ENCODE measurements at places on chromosomes 3 and 15.

- DNase-seq, result no peak
Observed at GRCh38 chr3:129021140-129021551, 20.0 kb downstream of the EFCC1 start.

DNA sequence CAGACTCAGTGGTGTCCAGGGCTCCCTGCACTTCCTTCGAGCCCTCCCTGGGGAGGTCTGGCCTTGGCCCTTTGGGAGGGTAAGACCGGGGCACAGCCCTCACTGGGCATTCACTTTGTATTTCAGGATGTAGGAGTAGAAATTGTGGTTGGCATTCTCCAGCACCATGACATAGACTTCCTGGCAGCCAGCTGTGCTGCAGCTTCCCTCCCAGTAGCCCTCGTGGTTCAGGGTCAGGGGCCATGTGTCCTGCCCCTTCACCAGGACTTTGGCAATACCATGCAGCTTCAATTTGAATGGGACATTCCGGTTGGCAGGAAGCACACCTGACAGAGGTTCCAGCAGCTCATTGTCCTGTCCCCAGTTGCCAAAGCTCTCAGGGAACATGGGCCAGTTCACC is 47.3 kb downstream of the KY start:
- DNase-seq, result no peak

GRCh38 chr15:84889313-84889990 is 5.0 kb downstream of the SLC28A1 start:
- DNase-seq, result no peak

DNA sequence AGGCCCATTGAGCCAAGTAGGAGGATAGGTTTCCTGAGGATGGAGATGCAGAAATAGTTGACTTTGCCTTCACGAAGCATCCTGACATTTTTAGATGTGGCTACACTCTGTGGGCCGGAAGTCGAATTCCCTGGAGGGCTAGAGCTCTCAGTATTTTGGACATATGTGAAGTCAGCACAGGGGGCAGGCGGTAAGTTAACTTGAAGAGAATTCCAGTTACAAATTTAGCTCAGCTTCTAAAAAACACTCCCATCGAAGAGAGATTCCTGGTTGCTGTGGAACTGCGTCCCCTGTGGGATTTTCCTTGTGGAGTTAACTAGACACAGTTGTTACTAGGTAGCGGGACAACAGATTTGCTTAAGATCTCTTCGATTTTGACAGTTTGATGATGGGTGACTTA is 161.9 kb upstream of the RGMA start:
- DNase-seq, result no peak

DNA sequence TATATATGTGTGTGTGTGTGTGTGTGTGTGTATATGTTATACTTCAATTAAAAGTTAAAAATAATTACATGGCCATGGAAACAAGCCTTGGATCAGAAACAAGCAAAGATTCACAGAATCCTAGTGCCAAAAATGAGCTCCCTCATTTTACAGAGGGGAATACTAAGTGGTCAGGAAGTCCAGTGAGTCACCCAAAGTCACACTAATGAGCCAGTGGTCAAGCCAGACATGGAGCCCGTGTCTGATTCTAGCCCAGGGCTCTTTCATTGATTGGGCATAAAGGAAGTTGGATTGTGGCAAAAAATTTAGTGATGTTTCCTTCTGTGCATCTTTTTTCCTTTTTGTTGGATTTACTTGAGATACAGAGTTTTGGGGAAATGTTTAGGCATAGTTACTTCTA is 152.5 kb upstream of the NPHP3 start:
- no peak for DNase-seq

- no peak for DNase-seq
Observed at GRCh38 chr3:183816681-183817510, 8.5 kb downstream of the MAP6D1 start.

DNA sequence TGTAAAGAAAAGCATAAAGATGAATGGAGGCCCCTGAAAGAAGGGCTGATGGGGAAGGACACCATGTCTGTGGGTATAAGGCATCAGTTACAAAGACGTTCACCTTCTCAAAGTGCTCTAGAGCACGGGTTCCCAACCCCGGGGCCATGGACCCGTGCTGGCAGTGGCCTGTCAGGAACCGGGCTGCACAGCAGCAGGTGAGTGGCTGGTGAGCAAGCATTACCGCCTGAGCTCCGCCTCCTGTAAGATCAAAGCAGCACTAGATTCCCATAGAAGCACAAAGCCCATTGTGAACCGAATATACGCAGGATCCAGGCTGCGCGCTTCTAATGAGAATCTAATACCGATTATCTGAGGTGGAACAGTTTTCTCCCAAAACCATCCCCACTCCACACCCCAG is 25.7 kb downstream of the MYO1E start:
- DNase-seq, result no peak

Data from cerebellar nuclear complex (tissue), 1 donor.